ENCODE measurements at places on chromosomes 12 and 14.

GRCh38 chr14:94213021-94213420, 38.9 kb downstream of the PPP4R4 start:
- no peak for DNase-seq

DNA sequence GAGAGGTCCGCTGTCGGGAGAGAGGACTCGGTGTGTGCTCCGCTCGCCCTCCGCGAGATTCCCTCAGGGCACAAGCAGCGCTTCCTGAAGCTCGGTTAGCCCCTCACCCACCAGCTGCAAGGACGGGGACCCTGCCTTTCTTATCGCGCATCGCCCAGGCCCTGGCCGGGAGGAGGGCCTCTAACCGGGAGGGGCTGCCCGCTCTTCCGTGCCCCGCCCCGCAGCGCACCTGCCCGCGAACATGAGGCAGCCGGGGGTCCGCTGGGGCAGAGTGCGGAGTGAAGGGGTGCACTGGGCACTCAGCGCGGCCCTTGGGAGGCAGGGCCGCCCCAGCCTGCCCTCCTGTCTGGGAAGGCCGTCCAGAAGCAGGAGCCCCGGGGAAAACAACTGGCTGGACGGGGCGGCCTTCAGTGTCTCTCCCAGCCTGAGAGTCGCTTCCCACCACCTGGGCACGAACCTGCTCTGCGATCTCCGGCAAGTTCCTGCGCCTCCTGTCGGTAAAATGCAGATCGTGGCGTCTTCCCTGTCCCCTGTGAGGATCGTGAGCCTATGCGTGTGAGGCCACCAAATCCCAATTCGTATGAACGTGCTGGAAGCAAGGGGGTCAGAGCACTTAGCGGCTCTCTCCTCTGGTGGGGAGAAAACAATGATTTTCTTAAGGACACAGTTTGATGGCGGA, 28.0 kb upstream of the ADIPOR2 start:
- DNase-seq: no peak

GRCh38 chr12:69904777-69905176, 79.8 kb downstream of the MYRFL start:
- DNase-seq: no peak

GRCh38 chr12:95198914-95199313, 18.4 kb downstream of the FGD6 start:
- no peak for DNase-seq

- no peak for DNase-seq
These were observed 63.1 kb downstream of the C14orf132 start for GRCh38 chr14:96102081-96102856.
